ENCODE measurements at places on chromosomes 16 and 17. TPM values are rescaled to one million over a fixed set of nuclear protein-coding genes. Genes with fewer than 3 reads are reported as not detected.

GRCh38 chr16:29900888-29901606, 759 bp downstream of the ASPHD1 start:
- H3K27me3 ChIP-seq, result no peaks in the 10 kb centered on the region
- no peak for DNase-seq
- peak overlapping the region; percentile 62 for H3K4me3 ChIP-seq
- no peaks in the 10 kb centered on the region for H3K36me3 ChIP-seq
- no peak overlapping the region for H3K27ac ChIP-seq
- H3K4me1 ChIP-seq, result peaks cover 22% of the 10 kb centered on the region

DNA sequence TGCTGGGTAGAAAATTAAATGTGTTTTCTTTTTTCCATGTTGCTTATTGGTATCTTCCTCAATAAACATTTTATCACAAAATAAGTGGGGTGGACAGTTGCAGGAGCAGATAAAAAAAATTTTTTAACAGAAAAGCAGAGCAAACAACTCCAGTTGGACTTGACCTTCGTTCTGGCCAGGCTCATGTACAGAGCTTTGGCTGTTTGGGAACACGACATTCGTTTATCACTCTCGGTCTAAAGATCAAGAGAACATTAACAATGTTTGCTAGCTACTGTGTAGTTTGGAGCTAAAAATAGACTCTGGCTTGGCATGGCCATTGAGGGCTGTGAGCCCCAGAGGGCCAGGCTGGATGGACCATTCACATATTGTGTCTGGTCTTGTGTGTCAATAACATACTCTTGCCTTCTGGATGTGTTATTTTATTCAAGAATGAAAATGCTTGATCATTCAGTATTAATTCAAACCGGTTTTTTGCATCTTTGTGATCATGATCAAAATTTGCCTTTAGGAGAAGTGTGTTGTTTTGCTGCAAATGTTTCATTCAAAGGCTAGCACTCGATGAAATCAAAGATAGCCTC, 56.6 kb downstream of the TMEM186 start:
- no peak overlapping the region for H3K4me3 ChIP-seq
- no peak overlapping the region for H3K27ac ChIP-seq
- H3K27me3 ChIP-seq, result no peaks in the 10 kb centered on the region
- H3K36me3 ChIP-seq, result peaks cover 1% of the 10 kb centered on the region

The AARSD1 gene
- 67.4 TPM for total RNA-seq

GRCh38 chr16:88821168-88821850, 9.6 kb upstream of the APRT start:
- no peaks in the 10 kb centered on the region for H3K27me3 ChIP-seq
- H3K4me1 ChIP-seq, result no peaks in the 10 kb centered on the region
- DNase-seq, result no peak
- H3K4me3 ChIP-seq, result no peak overlapping the region

The TMEM132E gene
- not detected for total RNA-seq

- no peaks in the 10 kb centered on the region for H3K36me3 ChIP-seq
- no peak overlapping the region for H3K27ac ChIP-seq
- no peaks in the 10 kb centered on the region for H3K27me3 ChIP-seq
These were observed 96.9 kb downstream of the SKAP1 start for GRCh38 chr17:48333034-48333530.

- H3K4me3 ChIP-seq, result no peak overlapping the region
- H3K27ac ChIP-seq, result no peak overlapping the region
- H3K27me3 ChIP-seq, result no peaks in the 10 kb centered on the region
- no peaks in the 10 kb centered on the region for H3K4me1 ChIP-seq
These were observed 26.0 kb upstream of the C16orf95 start for GRCh38 chr16:87342978-87343752.

The PRSS8 gene
- not detected for total RNA-seq

DNA sequence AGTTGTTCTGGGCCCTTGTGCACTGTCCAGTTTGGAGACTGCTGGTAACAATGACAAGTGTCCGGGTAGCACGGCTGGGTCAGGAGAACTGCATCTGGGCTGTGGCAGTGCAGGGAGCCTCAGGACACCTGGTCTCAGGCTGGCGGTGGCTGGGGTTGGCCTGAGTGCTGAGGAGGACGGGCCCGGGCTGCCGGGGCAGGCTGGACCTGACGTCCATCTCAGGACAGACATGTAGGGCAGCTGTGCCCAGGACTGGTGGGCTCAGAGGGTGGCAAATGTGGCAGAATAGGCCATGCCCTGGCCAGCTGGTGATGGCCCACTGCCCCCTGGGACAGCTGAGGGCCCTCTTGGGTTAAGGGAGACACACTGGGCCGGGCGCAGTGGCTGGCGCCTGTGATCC, 4.2 kb upstream of the NLRC3 start:
- no peaks in the 10 kb centered on the region for H3K27me3 ChIP-seq
- H3K4me3 ChIP-seq, result no peak overlapping the region
- peaks cover 38% of the 10 kb centered on the region for H3K4me1 ChIP-seq
- no peak for DNase-seq
- H3K36me3 ChIP-seq, result peaks cover 6% of the 10 kb centered on the region
- no peak overlapping the region for H3K27ac ChIP-seq

Measured in B cell (primary cell).